ELF-1 (cell line): ENCODE measurements at places on chromosomes 16 and 17.

DNA sequence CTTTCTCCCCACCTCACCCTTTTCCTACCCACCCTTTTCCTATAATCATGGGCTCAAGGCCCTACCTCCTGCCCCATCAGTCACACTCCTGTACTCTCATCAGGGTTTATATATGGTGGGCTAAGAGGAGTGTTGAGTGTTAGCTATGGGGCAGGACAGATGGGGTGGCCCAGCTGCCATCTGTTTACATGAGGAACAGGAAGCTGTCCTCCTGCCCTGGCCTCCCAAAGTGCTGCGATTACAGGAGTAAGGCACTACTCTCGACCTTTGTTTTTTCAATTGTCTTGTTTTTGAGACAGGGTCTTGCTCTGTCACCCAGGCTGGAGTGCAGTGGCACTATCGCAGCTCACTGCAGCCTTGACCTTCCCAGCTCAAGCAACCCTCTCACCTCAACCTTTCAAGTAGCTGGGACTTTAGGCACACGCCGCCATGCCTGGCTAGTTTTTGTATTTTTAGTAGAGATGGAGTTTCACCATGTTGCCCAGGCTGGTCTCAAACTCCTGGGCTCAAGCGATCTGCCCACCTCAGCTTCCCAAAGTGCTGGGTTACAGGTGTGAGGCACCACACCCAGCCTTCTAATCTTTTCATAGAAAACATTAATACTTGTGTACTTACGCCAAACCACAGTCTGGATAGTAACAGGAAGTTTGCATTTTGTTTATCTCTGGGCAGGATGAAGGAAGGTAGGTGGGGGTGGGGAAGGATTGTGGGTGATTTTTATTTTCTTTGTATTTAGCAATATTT is 1.6 kb downstream of the TRADD start:
- DNase-seq = no peak

GRCh38 chr16:23535901-23536300 is 21.2 kb downstream of the EARS2 start:
- DNase-seq = no peak

GRCh38 chr17:80751070-80751945 is 206.7 kb downstream of the RPTOR start:
- DNase-seq = no peak

DNA sequence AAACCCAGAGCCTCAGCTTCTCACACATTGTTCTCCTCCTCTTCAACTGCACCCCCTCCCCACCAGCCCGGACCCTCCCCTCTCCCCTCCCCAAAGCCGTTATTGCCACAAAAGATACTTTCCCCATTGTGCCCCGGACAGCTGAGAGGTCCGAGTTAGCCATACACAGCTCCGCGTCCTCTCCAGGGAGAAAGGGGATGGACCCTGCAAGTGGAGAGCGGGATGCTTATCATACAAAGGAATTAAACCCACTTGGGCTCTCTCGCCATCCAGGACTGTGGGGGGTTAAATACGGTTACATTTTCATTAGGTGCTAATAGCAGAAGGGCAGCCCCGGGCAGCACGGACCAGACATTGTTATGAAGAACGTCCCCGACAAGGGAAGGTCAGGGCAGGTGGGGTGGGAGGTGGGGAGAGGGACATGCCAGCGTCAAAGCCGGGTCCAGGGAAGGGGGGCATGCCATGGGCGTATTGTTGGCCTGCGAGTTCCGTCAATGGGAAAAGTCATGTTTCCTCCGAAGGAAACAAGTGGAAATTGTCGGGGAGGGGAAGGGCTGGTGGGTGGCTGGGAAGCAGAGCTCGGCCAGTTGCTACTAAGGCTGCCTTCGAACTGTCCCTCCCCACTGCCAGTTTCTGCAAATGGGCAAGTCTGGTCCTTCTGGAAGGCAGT is 99.1 kb downstream of the SOX9 start:
- DNase-seq = no peak

DNA sequence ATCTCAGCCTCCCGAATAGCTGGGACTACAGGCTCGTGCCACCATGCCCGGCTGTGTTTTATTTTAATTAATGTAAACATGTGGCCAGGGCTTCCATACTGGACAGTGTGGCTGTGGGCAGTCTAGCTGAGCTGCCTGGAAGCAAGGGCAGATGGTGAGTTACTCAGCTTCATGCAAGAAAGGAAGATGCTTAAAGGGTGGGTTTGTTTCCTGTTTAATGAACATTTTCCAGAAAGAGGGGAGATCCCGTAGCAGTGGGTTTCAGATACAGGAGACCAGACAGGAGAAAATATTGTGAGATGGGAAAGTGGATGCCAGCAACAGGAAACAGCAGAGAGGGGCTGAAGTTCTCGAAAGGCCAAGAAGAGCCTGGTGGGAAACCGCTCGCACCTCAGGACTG is 7.3 kb downstream of the MAPK8IP3 start:
- no peak for DNase-seq

DNA sequence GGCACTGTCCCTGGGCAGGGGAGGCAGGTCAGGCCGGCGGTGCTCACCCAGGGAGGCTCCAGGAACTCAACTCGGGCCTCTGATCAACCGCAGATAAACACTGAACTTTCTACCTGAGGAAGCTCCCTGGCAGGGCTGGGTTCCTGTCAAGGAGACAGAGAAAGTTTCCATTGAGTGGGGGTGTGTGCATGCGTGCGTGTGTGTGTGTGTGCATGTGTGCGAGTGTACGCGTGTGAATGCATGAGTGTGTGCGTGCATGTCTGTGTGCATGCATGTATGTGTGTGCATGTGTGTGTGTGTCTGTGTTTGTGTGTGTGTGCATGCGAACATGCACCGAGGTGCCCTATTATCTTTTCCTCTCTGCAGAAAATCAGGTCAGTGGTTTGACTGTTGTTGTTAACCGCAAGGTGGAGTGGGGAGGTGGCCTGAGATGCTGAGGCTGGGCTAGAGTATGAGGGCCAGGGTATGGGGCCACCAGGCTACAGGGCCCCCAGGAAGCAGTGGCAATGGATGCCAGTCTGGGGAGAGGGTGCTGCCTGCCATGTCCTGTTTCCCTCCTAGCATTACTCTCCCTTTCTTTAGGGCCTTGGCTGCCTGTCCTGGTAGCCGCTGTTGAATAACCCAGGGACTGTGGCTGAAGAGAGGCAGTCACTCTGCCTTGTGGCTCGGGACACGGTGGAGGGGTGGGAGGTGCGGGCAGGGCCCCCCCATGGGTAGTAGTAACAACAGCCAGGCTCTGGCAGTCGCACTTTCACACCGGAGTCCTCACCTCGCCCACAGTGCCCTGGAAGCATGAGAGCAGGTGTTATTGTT is 24.0 kb downstream of the CCR7 start:
- DNase-seq = no peak
